ENCODE measurements at places on chromosomes 4 and X. TPM values are rescaled to one million over a fixed set of nuclear protein-coding genes. Genes with fewer than 3 reads are reported as not detected.

The TMEM150C gene
- total RNA-seq = 3.5 TPM

The FGF13 gene
- total RNA-seq = 13.8 TPM

The CFAP299 gene
- total RNA-seq = not detected

The C4orf33 gene
- 12.3 TPM for total RNA-seq

The CENPI gene
- total RNA-seq = 1.3 TPM

The PI4K2B gene
- 12.2 TPM for total RNA-seq

The BEX5 gene
- total RNA-seq = 5.0 TPM

The SPANXN4 gene
- total RNA-seq = not detected

The FABP2 gene
- total RNA-seq = not detected

The PCYT1B gene
- total RNA-seq = 0.96 TPM

All from aorta (tissue), 5 donors.